ENCODE measurements at places on chromosomes 4 and X.

GRCh38 chr4:7207628-7208231 lies 15.4 kb downstream of the SORCS2 start:
- no peak for DNase-seq

GRCh38 chr4:147790412-147790811 lies 58.5 kb downstream of the ARHGAP10 start:
- DNase-seq = no peak

DNA sequence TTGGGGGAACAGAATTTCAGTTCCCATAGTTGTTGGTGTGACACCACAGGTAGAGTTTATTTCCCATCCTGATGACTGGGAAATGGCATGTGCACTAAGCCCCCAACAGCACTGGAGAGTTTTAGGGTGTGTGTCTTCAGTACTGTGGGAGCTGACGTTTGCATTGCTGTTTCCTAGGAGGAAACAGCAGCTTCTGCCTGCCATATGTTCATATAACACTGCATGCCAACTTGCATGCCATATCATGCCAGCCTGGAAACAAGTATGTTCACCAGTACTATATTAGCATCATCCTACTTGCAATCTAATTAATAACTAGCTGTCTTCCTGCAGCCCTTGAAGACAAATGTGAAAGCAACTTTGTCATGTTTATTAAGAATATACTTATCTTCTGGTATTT lies 58.2 kb downstream of the NAA11 start:
- no peak for DNase-seq

DNA sequence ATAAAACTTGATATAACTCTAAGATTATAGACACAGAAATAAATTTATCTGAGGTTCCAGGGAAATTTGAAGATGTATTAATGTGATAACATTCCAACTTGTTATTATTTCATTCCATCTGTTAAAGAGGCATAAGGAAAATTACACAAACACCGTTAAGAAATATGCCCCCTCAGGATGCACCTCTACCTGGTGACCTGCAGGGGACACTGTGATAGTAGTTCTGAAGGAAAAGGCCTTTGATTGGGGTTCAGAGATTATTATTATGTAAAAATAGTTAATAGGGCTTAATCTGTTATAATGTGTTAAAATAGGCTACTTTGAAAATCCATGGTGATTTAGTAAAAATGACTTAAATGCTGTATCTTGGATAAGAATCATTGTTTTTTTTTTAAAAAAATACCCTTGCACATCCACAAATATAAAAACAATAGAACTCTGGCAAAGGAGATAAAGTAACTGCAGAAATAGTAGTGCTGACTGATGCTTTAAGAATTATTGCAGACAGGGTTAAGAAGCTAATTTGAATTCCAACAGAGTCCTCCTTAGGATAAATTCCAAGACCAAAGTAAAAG lies 6.1 kb upstream of the ABRAXAS1 start:
- no peak for DNase-seq

DNA sequence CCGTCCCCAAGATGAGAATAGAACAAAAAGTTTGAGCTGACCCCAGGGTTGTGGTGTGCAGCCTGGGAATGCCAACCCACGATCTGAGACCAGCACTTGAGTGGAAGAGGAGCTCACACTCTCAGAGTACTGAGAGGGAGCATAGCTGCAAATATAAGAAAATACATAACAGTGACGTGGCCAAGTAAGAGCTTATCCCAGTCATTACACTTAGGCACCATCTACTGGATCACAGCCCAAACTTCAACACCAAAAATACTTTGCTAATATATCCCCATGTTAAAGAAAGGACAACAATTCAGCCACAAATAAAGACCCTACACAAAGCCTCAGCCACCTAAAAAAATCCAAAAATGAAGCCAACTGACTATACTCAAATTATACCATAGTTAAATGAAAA lies 33.3 kb upstream of the CXCL6 start:
- DNase-seq = no peak

DNA sequence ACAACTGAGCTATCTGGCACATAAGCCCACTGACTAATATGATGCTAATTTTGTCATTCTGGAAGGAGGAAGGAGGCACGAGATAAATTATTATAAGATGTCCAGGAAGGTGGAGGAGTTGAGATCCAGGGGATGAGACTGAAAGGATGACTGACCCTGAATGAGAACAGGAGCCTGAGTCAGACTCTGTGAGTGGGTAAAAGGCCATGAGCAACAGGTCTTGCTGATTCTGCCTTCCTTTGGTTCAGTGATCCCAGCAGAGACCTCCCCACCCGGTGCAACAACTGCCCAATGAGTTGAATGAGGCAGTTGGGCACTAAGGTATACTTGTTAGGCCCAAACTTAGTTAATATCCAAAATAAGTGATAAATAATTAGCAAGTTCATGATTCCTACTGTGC lies 238.1 kb upstream of the GPC4 start:
- DNase-seq = no peak

GRCh38 chr4:162866565-162866964 lies 300.1 kb downstream of the NAF1 start:
- DNase-seq = no peak

- DNase-seq = no peak
These were observed 557 bp upstream of the USP38 start for GRCh38 chr4:143184217-143184502.

DNA sequence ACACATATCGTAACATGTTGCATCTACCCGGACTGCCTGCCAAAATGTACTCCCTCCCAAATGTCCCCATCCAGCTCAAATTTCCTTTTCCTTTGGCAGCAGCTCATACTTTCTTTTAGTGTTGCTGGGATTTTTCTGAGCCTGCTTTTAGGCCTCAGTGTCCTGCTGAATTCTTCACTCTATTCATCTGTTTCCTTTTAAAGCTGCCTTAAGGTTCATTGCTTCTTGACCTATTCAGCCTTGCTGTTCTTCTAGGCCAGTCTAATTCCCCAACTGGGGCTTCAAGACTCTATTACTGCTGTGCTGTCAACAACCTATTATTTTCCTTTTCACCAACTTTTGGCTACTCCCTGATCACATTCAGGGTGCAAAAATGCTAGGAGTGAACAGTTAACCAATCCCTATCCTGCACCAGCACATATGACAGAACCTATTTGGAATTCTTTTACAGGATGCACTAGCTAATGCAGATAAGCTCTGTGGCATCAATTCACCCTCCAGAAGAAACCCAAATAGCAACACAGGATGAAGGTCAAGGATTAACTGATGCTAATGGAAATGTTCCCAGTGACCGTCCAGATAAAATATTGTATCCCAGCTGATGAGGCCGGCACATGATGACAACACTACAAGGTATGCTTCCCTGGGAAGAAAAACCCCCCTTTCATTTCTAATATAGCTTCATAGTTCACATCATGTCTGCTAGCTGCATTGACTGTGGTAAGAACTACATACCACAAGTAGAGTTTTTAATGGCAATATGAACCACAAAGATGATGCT lies 114.7 kb upstream of the TTC29 start:
- DNase-seq = no peak

- no peak for DNase-seq
These were observed 6.2 kb upstream of the GSPT2 start for GRCh38 chrX:51737091-51737490.

- DNase-seq = no peak
These were observed 157.7 kb downstream of the SMIM20 start for GRCh38 chr4:26071688-26072087.

DNA sequence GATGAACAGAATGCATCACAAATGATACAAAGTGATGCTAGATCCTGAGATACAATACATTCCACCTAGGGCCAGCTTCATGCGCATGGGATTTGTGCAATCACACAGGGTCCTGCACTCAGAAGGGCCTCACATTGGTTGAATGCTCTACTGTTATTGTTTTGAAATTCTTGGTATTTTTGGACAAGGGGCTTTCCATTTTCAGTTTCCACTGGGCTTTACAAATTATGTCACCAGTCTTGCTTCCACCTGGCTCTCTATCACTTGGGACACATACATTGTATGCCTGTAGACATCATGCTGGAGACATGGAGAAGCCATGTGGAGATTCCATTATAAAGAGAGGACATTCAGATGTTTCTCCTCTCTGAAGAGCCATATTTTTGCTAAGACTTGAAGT lies 155.8 kb downstream of the NAA11 start:
- DNase-seq = no peak

- no peak for DNase-seq
These were observed 98.8 kb upstream of the GATB start for GRCh38 chr4:151859641-151860040.

GRCh38 chr4:85078016-85078415 lies 111.5 kb upstream of the WDFY3 start:
- no peak for DNase-seq

DNA sequence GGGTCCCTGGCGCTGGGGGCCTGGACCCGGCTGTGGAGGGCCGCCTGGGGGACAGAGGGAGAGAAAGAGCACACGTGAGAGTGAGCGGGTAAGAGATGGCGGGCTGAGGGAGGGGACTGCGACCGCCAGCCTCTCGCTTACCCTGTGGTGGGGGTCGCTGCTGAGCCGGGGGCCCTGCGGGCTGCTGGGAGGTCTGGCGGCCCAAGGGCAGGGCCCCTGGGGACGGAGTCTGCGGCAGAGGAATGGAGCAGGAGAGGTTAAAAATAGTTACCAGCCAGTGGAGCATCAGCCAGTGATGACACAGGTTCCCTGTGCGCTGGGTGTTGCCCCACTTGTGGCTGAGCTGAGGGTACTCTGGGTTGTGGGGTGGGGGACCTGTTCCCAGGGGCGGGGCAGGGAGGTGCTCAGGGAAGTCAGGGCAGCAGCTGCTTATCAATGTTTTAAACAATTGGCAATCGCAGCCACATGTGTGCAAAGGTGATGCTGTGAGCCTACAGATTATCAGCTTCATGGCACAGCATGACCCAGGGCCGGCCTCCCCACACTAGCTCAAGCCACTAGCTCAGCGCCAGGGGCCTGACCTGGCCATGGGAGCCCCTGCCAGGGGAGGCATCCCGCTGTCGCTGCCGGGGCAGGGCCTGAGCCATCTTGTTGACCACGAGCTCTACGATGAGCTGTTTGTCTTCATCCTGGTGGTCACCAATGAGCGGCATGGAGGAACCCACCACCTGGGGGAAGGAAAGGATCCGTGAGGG lies 7.5 kb upstream of the TIMP1 start:
- no peak for DNase-seq

- DNase-seq = no peak
These were observed 7.4 kb downstream of the TADA2B start for GRCh38 chr4:7050481-7051143.

DNA sequence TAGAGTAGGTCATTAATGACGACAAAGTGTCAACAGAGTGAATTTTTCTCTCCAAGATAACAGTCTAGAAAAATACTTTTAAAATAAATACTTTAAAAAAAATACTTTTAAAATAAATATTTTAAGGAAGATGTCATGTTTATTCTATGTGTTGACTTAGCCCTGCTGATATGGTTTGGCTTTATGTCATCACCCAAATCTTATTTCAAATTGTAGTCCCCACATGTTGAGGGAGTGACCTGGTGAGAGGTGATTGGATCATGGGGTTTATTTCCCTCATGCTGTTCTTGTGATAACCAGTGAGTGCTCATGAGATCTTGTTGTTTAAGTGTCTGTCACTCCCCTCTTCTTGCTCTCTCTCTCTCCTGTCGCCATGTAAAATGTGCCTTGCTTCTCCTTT lies 754.9 kb upstream of the SLIT2 start:
- no peak for DNase-seq

DNA sequence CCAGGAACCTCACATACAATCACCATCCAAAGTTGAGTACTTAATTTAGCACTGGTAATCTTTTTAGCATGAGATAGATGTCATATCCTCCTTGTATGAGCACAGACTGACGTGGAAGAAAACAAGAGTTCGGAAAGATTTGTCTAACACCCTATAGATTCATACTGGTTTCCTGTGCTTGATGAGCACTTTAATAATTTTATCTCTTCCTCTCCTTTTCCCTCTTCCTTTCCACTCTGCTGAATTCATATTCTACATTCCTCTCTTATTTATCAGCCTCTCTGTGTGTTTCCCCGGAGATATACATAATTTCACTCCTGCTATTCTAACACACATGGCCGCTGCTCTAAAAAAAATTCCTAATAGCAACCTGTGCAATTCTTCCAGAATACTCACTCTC lies 273.9 kb downstream of the AFF2 start:
- DNase-seq = no peak

- DNase-seq = no peak
These were observed 25.3 kb upstream of the EPGN start for GRCh38 chr4:74282926-74283325.

DNA sequence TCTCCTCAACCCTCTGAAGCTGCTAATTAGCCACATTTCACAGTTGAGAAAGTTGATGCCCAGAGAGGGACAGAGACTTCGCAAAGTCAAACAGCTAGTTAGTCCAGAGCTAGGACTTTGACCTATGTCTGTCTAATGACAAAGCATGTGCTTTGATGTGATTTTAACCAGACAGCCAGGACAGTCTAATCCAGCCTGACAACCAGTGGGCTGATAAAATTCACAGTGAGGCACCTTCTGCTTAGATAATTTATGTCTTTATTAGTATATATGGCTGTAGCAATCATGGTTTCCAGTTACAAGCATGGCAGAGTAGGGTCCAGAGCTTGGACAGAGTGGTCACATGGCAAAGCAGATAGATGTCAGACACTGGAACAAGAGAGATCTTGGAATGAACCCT lies 133.6 kb upstream of the C1QTNF7 start:
- DNase-seq = no peak

- no peak for DNase-seq
These were observed 106.7 kb downstream of the KIT start for GRCh38 chr4:54764476-54764875.

- DNase-seq = no peak
These were observed 15.4 kb upstream of the CSTF2 start for GRCh38 chrX:100804780-100805179.

- DNase-seq = no peak
These were observed 2.1 kb downstream of the NSG1 start for GRCh38 chr4:4388836-4389575.

GRCh38 chr4:160194716-160195115 lies 1091.8 kb downstream of the RAPGEF2 start:
- DNase-seq = no peak

- no peak for DNase-seq
These were observed 741.8 kb upstream of the INTU start for GRCh38 chr4:126890994-126891393.

GRCh38 chr4:34850421-34850820 lies 1393.9 kb downstream of the ARAP2 start:
- no peak for DNase-seq

DNA sequence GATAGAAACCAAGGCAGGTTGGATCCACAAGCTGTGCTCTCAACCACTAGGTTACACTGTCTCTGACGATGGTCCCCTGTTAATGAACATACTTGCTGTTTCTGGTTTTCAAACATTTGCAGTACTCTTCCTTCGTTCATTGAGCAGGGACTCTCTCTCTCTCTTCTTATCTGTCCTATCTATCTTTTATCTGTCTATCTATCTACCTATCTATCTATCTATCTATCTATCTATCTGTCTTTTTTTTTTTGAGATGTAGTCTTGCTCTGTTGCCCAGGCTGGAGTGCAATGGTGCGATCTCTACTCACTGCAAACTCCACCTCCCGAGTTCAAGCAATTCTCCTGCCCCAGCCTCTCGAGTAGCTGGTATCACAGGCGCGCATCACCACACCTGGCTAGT lies 9.4 kb upstream of the CT47C1 start:
- DNase-seq = no peak

- no peak for DNase-seq
These were observed 1.3 kb downstream of the BGN start for GRCh38 chrX:153495903-153496589.

- DNase-seq = no peak
These were observed 8.7 kb upstream of the SLC25A4 start for GRCh38 chr4:185134307-185134869.

GRCh38 chrX:3695536-3695935 lies 17.9 kb downstream of the PRKX start:
- no peak for DNase-seq

GRCh38 chrX:30734782-30735181 lies 81.6 kb downstream of the GK start:
- no peak for DNase-seq

Measured in left kidney (tissue), 8 donors.